ENCODE measurements at places on chromosomes 7 and 10.

GRCh38 chr10:12531305-12532220 lies 182.2 kb downstream of the CAMK1D start:
- DNase-seq = no peak

DNA sequence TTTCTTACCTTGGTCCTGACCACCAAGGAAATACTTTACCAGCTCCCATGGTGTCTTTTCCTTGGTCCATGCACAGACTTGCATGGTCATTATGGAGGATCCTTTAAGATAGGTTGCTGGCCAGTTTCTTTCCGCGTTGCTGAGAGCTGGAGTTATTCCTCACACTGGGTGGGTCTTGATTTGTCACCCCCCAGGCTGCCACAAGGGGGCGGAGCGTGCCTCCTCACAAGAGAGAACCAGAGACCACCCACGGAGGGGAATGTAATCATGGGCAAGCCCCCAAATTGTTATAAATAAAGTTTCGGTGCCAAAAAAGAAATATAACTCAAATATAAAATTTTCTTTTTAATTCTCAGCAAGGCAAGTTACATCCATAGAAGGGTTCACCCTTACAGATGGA lies 10.5 kb upstream of the TRIM24 start:
- DNase-seq = no peak

DNA sequence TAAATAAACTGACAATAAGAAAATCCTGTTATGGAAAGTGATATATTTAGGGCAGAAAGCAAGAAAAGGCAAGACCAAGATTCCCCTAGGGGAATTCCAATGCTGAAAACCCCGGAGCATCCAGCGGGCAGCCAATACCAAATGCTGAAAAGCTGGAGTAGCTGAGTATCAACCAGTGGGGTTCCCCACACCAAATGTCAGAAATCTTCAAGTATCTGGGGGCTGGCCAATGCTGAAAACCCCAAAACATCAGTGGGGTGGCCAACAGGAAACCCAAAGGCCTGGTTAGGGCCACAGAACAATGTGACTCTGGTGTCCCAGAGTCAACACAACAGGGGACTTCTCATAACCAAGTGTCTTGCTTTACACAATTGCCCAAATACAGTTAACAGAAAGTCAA lies 271.8 kb upstream of the CACNA2D1 start:
- no peak for DNase-seq

- DNase-seq = no peak
These were observed 1190.5 kb upstream of the LRRTM3 start for GRCh38 chr10:65735382-65735781.

- DNase-seq = no peak
These were observed 50.9 kb downstream of the GLI3 start for GRCh38 chr7:42186151-42186550.

DNA sequence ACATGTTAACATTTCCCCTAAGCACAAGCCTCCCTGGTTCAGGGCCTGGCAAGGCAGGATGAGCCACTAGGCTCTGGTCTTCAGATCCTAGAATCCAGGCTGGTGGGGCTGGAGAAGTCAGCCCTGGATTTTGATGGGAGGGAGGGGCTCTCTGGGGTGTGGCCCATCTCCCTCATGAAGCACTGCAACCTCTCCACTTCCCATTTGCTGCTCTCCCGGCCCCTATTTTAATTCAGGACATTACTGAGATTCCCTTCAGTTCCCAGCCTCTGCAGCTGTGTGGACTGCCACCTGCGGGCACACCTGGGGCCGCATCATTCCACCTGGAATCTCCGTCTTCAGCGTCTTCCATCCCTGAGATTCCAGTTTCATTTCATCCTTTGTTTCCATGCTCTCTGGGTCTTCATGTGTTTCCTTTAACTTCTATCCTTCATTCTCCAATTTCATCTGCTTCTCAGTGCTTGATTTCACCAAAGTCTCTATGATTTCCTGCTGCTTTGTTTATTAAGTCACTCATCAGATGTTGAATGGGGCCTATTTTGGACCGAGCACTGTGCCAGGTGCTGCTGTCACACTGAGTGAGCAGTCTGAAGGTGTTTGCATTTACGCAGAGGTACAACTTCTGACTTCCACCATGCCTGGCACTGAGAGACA lies 253.6 kb downstream of the WDR37 start:
- peak; percentile 25 for DNase-seq

- DNase-seq = no peak
These were observed 471.9 kb upstream of the PODXL start for GRCh38 chr7:132028144-132028920.

- peak; percentile 79 for DNase-seq
These were observed 86.3 kb downstream of the OAT start for GRCh38 chr10:124332426-124332825.

DNA sequence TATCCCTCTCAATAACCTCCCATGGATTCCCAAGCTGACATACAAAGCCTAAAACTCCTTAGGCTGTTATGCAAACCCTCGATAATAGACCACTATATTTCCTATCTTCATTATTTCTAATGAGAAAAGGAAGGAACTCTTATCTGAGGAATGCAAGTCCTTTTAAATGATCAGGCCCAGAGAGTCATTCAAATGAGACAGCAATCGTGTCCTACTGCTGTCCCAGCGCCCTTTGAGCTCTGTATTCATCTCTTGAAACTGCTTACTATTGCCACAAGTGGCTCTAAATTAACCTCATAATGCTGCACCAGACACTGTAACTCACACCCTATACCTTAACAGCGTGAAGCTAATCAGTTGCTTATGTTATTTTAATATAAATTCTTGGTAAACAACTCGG lies 182.1 kb upstream of the NAMPT start:
- DNase-seq = no peak

DNA sequence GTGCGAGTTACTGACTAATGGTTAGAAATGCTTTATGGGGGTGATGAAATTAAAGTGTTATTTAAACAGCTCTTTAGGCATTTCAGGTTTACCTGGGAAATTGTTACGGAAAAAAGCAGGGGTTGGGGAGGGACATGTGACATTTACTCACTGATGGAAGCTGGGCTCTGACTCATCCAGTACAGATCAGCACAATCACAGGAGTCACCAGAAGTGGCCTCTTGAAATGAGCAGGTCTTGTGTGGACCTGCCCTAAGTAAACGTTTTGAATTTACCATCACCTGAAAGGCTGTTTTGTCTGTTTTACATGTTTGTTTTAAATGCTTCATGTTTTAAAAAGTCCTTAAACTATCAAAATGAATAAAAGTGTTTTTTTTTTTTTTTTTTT lies 2.3 kb downstream of the GLRX3 start:
- no peak for DNase-seq

DNA sequence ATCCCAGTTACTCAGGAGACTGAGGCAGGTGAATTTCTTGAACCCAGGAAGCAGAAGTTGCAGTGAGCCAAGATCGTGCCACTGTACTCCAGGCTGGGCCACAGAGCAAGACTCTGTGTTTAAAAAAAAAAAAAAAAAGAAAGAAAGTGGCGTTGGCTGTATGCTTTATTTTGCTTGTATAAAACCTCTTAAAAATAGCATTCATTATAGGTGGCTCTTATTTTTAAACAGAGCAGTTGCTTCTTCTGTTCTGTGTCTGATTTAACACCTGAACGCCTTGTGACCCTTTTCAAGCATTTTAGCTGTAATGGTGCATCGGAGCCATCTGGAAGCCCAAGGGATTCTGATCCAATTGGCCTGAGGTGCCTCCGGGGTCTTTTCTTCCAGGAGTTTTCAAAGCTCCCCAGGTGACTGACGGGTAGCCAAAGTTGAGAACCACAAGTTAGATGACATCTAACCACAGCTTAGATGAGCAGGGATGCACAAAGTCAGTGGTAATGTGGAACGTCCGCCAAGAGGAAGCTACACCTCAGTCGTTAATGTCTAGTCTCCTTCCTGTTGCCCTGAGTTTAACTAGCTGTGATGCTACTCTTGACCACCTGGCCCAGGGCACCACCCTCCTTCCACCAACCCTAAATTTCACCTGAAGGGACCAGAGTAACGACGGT lies 274.6 kb upstream of the KLF6 start:
- DNase-seq = no peak

DNA sequence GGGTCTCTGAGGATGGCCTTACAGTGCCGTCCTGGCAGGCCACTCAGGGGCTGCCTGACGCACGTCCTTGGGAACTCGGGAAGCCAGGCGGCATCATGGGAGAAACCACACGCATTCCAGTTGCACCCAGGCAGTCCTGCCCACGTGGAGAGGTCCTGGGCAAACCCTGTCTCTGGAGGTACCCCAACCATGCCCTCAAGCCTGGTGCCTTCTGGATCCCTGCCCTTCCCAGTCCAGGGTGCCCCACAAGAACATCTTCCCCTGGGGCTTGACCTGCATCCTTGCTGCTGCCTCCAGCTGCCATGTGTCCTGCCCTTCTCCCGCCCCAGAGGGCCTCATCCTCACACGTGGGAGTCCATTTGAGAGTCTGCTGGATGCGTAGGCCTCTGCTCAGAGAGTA lies 200.3 kb upstream of the PPP2R2D start:
- DNase-seq = no peak

DNA sequence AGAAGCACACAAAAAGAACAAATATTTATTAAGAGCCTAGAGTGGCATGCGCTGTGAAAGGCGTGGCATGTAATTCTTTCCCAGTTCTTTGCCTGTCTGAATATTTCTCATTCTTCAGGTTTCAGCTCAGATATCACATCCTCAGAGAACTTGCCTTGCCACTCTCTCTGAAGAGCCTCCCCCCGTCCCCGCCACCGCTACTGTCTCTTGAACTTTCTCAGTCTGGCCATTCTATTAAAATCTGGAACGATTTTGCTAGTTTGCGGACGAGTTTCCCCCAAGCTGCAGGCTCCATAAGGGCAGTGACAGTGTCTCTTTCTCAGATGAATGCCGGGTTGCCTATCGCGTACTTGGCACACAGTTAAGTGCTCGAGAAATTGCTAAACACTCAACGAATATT lies 787 bp upstream of the PLEKHA1 start:
- peak; percentile 35 for DNase-seq

GRCh38 chr7:4641667-4642467 lies 40.2 kb upstream of the FOXK1 start:
- DNase-seq = peak; percentile 94

DNA sequence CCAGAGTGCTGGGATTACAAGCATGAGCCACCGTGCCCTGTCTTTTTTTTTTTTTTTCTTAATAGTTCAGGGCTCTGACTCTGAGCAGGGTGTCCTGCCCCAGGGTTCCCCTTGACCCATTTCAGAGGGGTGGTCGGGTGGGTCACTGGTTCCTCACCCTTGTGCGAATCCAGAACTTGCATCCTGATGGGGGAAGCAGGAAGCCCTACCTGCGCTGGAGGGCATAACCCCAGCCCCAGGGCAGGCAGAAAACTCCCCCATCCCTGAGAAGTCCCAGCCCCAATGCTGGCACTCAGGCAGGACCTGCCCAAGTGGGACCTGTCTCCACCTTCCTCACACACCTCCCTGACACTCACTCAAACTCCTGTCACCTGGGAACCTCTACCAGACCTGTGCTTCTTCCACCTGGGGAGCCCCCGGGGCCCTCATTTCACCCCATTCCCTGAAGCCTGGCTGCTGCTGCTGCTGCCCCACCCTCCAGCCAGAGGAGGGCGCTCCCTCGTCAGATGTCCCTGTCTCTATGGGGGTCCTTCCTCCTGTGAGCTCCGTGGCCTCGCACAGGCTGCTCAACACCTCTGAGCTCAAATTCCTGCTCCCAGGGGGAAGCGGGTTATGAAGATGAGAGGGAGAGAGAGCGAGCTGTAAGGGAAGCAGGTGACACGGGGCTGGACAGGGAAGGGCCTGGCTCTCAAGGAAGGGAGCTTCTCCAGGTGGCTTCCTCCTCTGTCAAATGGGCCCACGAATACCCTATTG lies 15.1 kb upstream of the ZNF273 start:
- DNase-seq = no peak

GRCh38 chr7:135711139-135711469 lies 16.9 kb downstream of the SLC13A4 start:
- DNase-seq = no peak

GRCh38 chr10:97207756-97208346 lies 22.1 kb upstream of the SLIT1 start:
- DNase-seq = no peak

GRCh38 chr7:72793791-72794190 lies 34.2 kb downstream of the TYW1B start:
- DNase-seq = no peak

- peak; percentile 47 for DNase-seq
These were observed 353.7 kb upstream of the NFE2L3 start for GRCh38 chr7:25798344-25798743.

GRCh38 chr7:134630893-134631292 lies 15.8 kb upstream of the BPGM start:
- DNase-seq = no peak

GRCh38 chr7:142632271-142633134 lies 116.8 kb upstream of the PRSS1 start:
- DNase-seq = peak; percentile 62

DNA sequence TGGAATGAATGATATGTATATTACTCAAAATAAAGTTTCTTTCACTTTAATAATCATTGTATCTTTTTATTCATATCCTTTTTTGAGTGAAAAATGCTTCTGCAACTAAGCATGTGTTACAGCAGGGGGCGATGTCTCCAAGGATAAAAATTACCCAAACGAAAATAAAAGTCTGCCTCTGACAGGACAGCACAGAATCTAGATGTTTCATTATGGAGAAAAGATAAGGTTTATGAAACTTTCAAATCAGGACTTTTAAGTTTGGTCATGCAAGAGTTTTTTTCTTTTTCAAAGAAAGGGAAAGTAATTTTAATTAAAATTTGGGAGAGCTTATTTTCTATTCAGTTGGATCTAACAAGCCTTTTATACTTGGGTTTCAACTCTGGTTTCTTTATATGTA lies 48.4 kb downstream of the TES start:
- DNase-seq = peak; percentile 75

- DNase-seq = no peak
These were observed 42.8 kb downstream of the PDLIM1 start for GRCh38 chr10:95247881-95248583.

DNA sequence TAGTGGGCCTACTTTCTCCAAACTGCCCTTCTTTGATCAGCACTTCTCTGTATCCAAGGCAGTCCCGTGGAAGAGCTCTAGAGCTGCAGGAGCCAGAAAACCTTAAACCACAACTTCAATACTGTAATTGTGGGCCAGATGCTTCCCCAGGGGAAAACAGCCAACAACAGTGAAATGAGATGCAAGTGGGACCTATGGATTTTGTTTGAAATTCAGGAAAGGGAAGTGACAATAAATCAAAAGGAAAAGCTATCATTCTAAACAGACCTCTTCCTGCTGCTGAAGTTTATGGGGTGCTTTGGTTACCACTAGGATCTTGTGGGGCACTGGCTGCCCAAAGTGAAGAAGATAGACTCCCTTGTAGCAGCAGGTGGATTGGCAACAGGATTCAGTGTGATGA lies 1031.7 kb downstream of the LRMDA start:
- DNase-seq = no peak

DNA sequence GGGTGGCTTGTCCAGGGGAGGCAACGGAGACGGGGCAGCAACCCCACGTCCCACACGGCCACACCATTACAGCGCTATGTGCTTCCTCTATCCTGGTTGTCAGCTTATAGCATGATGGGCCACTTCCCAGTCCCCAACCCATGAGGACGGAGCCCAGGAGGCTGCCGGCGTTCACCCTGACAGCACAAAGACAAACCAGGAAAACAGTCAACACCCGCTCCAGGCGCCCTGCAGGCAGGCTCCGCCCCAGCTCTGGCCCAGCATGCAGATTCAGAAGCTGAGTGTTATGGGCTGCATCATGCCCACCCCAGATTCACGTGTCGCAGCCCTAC lies 14.8 kb downstream of the WDR86 start:
- no peak for DNase-seq

Data from fibroblast of skin of scalp (primary cell).